ENCODE measurements at places on chromosomes 1 and 21.

DNA sequence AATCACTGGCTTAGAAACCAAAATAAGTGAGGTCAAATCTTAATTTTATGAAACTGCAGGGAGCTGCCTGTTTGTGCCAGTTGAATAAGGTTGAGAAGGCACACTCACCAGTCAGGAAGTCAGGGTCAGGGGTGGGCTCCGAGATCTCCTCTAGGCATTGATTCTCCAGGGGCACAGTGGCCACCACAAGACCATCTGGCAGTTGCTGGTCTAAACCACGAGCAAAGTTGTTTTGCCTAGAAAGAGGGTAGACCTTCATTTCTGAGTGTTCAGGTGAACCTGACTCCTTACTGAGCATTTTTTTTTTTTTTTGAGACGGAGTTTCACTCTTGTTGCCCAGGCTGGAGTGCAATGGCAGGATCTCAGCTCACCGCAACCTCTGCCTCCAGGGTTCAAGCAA, 220.7 kb downstream of the ASTN1 start:
- DNase-seq = no peak

DNA sequence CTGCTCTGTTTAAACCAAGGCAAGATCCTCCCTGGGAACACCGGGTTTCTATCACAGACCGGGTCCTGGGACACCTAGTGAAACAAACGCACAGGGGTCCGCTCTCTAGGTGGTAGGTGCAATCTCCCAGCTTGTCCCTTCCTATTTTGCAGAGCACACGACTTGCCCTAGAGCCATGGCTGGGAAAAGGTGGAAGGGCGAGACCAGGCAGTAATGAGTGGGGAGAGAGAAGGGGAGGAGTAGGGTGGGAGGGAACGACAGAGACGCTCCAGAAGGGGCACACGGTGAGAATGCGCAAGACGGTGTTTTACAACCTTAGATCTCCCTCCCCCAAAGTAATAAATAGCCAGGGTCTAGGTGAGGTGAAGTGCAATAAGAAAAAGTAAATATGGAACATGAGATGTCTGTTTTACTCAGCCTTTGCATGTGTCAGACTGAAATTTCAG, 9.3 kb upstream of the ARHGAP29 start:
- DNase-seq = no peak

DNA sequence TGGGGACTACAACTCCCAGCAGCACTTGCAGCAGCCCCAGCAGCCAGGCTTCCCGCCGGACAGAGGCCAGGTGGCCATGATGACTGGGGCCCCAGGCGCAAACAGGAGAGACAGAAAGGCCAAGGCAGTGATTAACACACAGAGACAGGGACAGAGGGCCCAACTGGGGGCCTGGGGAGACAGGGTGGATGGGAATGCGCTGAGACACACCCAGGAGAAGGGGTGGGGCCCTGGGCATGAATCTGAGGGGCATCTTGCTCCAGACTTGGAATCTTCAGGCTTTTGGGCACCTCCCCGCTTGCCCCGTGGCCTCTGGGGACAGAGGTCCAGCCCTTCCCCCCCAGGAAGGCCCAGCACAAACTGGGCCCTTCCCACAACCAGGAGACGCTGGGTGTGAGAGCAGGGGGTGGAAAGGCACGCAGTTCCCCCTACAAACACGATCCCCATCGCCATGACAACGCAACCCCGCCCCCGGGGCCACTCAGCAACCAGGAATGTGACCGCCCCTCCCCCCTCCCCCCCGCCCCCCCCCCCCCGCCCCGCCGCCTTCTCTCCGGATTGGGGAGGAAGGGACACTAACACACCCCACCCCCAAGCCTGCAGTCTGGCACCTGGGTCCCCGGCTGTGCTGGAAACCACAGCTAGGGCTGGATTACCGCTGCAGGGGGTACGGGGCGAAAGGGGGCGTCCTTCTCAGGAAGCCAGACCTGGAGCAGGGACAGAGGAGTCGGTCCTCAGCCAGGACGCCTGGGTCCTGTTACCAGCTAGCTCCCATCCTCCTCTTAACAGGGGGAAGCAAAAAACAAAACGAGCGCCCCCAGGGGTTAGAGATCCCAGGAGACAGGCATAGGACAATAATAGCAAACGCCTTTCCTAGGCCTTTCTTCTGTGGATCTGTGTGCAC, 4.5 kb downstream of the HDGF start:
- DNase-seq = no peak

- DNase-seq = peak; percentile 41
These were observed 669 bp downstream of the XPR1 start for GRCh38 chr1:180632326-180633056.

GRCh38 chr21:27173053-27173452, 206.2 kb upstream of the ADAMTS5 start:
- no peak for DNase-seq

GRCh38 chr1:182602935-182603645, 1.1 kb downstream of the RGS16 start:
- DNase-seq = no peak

- DNase-seq = no peak
These were observed 21.3 kb downstream of the RGS4 start for GRCh38 chr1:163090321-163090945.

GRCh38 chr21:44531606-44532564, 8.1 kb downstream of the KRTAP10-1 start:
- DNase-seq = no peak

DNA sequence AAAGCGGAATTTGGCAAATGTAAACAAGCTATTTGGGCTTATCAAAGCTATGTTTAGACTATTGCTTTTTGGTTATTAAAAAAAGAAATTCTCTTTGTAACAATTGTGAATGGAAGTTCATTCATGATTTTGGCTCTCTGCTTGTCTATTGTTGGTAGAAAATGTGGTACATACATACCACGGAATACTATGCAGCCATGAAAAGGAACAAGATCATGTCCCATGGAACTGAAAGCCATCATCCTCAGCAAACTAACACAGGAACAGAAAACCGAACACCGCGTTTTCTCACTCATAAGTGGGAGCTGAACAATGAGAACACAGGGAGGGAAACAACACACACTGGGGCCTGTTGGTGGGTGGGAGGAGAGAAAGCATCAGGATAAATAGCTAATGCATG, 465.4 kb downstream of the SETD4 start:
- DNase-seq = no peak

DNA sequence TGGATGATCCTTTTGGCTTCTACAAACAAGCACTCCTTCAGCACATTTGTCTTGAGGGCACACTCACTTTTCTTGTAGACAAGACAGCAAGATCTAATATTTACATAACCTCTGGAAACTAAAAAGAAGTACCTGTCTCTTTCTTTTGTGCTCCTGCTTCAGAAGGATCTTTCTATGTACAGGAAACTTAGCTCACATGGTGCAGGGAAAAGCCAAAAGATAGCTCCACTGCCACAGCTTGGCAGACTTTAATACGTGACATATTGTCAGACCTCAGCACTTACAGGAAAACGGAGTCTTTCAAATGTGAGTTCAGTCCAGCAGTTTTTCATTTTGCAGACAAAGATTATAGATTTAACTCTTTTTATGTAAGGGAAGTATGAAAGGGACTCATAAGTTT, 225.5 kb upstream of the SAMSN1 start:
- DNase-seq = no peak

DNA sequence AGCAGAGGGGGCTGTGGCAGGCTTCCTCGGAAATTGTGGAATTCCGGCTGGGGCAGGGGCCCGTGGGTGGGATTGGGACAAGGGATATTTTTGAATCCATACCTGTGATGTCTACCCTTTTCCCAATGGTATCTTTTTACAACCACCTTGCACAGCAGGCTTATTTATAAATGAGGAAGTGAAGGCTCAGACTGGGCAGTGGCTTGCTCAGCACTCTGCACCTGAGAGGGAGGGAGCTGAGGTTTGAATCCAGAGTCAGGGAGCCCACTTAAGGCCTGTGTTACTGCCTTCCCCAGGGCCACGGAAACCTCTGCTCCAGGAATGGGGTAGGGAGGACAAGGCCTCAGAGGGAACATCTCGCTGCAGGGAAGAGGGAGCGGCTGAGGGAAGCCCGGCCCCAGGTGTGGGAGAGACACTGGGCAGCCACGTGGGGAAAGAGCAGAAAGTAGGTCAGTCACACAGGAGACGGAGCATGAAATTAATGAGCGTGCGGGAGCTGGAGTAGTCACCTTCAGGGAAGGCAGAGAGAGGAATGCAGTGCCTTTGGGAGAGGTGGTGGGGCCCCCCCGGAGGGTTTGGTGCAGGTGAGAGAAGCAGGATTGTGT, 35.4 kb upstream of the SCMH1 start:
- DNase-seq = no peak

- DNase-seq = no peak
These were observed 117.1 kb downstream of the NRIP1 start for GRCh38 chr21:14947613-14948160.

GRCh38 chr1:228293816-228294500, 86.1 kb downstream of the OBSCN start:
- DNase-seq = no peak

GRCh38 chr1:65959896-65960567, 167.3 kb downstream of the PDE4B start:
- DNase-seq = no peak

DNA sequence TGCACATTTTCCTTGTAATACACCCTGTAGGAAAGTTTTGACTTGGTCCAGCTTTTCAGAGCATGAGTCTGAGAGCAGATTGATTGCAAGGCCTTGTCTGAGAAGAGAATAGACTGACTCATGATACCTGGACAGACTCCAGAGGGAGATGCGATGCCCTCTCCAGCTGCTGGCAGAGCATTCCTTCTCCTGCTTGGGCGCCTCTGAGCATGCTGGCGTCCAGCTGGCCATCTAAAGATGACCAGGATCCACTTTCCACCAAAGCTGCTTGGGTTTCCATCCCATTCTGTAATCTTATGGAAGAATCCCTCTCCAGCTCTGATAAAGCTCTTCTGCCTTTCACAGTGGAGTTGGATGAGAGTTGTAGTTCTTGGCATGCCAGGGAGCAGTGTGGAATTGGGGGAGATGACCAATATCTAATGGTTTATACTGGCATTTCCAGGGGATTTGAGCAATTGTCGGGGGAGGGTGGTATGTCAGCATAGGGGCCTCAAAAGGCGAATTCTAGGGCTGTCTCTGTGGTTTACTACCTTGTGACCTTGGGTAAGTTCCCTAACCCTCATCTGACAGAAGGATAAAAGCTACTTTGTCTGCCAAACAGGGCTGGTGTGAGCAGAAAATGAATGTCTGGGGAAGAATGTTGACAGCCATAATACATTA, 19.5 kb downstream of the SZRD1 start:
- no peak for DNase-seq

DNA sequence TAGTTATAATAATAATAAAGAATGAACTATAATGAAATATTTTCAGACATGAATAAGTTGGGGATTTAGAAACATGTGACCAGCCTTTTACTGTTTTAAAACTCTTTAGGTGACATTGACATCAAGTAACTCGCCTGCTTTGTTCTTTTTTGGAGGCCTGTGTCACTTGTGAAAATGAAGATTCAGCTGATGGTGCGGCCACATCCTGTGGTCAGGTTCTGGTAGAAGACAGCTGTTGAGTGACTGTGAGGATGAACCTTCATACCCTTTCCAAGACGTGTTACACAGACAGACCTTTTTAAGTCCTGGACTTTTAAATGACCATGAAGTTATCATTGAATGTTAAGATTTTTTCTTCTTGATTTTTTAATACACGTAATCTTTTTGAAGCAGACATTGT, 10.3 kb downstream of the UTS2 start:
- DNase-seq = no peak

DNA sequence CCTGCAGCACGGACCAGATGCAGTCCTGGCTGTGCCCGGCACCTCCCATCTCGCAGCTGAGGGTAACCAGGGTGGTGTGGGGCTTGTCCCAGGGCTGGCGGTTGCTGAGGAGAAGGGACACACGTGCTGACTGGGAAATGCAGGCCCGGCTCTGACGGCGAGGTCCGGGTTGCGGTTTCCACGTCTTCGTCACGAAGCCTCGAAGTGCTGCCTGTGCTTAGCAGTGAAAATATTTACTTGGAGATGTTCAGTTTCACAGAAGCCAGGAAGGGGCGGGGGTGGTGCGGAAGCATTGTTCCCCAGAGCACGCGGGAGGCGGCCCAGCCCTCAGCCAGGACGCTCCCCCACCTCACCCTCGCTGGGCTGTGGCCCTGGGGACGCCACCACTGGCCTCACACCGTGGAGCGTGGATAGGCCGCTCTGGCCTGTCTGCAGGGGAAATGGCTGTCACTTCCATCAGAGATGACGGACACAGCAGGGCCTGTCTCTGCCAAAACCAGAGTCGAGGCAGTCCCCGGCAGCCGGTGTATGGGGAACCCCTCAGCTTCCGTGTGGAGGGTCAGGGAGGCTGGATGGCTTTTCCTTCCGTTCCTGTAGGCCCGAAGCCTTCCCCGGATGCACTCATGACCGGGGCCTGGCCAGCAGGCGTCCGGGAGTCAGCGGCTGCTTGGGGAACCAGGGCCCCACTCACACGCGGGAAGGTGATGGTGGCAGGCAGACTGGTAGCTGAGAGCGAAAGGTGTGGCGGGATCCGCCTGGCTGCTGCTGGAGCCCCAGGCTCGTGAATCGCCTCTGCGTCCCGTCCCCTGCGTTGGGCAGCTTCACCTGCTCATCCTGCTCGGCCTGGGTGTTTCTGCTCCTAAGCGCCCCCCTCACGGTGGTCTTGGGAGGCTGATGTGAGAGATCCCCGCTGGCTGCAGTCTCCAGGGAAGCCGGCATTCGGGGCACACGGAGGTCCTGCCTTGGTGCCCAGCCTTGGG, 14.7 kb upstream of the POFUT2 start:
- DNase-seq = peak; percentile 28

GRCh38 chr1:172915271-172915670, 135.5 kb downstream of the TNFSF18 start:
- DNase-seq = no peak

- DNase-seq = no peak
These were observed 68.0 kb downstream of the CACHD1 start for GRCh38 chr1:64537942-64538341.

GRCh38 chr1:9429342-9429711, 109.9 kb upstream of the SLC25A33 start:
- DNase-seq = no peak

GRCh38 chr1:33462405-33463164, 9.9 kb upstream of the ZSCAN20 start:
- DNase-seq = no peak

Measured in activated T-helper 9 cell treated with anti-CD3 and anti-CD28 coated beads, Interleukin-2, amount 50 U/mL, for 16 hours (primary cell).